ENCODE measurements at places on chromosomes 7 and 10.

DNA sequence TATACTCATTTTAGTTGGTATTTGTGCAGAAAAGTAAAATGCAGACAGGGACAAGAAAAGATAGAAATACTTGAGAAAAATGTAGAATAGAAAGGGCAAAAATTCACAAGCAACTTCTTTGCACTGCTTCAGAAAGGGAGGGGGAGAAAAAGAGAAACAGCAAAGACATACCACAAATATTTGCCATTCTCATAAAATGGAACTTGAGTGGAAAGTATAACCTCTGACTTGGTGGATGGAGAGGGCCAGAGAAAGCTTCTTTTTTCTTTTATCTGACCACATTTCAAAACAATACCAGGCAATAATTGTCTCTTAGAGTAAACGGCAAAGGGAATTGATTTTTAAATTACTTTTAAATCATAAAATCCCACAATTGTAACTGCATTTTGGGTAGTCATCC, 35.8 kb upstream of the TRUB1 start:
- DNase-seq, result no peak

DNA sequence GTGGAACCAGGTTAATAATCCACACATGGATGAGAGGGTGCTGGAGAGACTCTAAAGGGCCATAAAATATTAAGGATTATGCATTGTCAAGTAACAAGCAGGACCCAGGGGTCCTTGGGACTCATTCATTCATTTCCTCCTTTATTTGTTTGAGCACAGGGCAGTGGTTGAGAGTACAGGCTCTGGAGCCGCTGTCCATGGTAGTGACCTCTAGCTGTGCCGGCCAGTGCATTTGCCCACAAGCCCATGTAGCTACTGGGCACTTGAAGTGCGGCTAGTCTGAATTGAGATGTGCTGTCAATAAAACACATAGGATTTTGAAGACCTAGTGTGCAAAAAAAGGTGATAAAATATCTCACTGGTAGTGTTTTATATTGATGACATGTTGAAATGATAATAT, 137.6 kb downstream of the C10orf105 start:
- no peak for DNase-seq

GRCh38 chr7:147607157-147607800, 983.3 kb upstream of the C7orf33 start:
- DNase-seq, result no peak

DNA sequence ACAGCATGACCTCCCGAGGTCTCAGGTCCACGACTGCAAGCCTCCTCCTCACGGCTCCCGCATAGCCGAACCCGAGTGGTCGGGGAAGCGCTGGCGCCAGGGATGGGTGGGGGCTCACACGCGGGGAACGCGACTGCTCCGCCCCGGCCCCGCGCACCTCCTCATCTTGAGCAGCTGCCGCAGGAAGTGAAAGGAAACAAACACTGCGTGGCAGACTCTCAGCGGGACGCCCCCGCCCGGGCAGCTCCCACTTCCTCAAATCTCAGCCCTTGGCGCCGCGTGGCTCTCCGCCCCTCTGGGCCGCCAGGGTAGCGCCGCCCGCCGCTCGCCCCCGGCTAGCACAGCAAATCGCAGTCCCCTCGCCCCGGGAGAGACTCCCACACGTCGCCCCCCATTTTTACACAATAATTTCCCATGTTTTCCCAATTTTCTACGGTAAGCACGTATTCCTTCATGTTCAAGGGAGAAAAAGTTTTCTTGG, at the start of gene TMEM243:
Gene TMEM243 (minus strand): TSS at position 188 of the 481 bp plus-strand sequence. CDS start 229 bp downstream, outside the sequence.
- peak; percentile 71 for DNase-seq

- no peak for DNase-seq
Observed at GRCh38 chr10:48701941-48702340, 17.3 kb downstream of the WDFY4 start.

DNA sequence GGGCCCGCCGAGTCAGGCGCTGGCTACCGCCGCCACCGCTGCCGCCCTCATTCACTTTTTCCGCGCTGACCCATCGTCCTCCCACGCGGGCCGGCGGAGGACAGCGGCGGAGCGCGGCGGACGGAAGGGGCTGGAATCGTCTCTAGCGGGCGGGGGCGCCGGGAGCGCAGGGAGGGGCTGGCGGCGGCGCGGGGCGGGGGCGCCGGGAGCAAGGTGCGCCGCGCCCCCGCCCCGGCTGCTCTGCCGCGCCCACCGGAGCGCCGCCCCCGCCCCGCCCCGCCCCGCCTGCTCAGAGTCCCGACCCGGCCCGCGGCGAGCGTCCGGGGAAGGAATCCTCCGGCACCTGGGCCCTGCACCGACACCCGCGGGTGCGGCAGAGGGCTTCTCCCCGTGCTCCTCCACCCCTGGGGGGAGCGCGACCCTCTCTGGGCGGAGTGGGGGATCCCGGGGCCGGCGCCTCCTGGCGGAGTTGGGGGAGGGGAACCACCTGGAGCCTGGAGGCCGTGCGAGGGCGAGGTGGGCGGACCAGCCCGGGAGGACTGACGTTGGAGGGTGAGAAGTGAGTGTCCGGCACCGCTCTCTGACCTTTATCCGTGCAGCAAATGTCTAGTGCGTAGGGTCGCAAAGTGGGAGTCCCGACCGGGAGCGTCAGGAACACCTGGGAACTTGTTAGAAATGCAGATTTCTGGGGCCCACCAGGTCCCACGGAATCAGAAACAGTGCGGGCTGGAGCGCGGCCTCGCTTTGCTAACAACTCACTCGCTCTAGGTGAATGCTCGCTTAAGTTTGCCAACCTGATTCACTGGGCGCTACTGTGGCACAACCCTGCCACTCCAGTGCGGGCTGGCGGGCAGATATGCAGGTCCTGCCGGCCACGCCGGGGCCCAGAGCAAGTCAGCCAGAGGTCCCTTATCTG, at the start of gene COBL:
Gene COBL (minus strand): TSS at position 144 of the 916 bp plus-strand sequence. CDS start 176 bp downstream, outside the sequence.
- no peak for DNase-seq

- no peak for DNase-seq
Observed at GRCh38 chr10:47028466-47028865, 117.2 kb downstream of the PTPN20 start.

DNA sequence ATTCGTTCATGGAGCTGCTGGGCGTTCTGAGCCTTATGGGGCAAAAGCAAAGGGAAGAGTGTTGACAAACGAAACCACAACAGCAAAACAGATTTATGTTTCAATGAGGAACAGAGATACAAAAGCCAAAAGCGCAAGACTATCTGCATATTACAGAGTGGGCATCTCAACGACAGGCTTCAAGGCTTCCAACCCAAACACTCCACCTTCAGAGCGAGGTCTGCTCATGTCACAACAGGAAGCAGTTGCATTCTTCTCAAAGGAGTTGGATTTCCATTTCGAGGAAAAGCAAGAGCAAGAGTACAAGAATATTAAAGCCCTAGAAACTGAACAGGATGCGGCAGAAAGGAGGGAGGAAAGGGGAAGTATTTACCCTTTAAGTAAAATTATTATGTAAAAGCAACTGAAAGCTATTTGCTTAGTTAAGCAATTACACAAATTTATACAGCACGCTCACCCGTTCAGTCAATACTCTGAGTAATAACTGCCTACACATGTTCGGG, 189.3 kb downstream of the ELMO1 start:
- DNase-seq, result no peak

- DNase-seq, result no peak
Observed at GRCh38 chr7:28787106-28787505, 171.0 kb downstream of the TRIL start.
